Liver (tissue), 10 donors: ENCODE measurements at places on chromosomes 1 and 21. TPM values are rescaled to one million over a fixed set of nuclear protein-coding genes. Genes with fewer than 3 reads are reported as not detected.

Gene ADGRB2
- 0.05 TPM for total RNA-seq

Gene KIF17
- total RNA-seq: 2.7 TPM

Gene HTR6
- not detected for total RNA-seq

Gene EFNA1
- total RNA-seq: 180 TPM

Gene CD52
- 1.7 TPM for total RNA-seq

Gene RSPH1
- total RNA-seq: 0.17 TPM

Gene DDR2
- 2.7 TPM for total RNA-seq

Gene MNDA
- 16.6 TPM for total RNA-seq

Gene HTR1D
- 0.05 TPM for total RNA-seq

Gene OR2M5
- not detected for total RNA-seq

Gene SFN
- total RNA-seq: 0.17 TPM

Gene CD34
- 1.5 TPM for total RNA-seq

Gene PDE4B
- 3.9 TPM for total RNA-seq

Gene GPR52
- 1.3 TPM for total RNA-seq

Gene IPO9
- total RNA-seq: 13.0 TPM

Gene RGS16
- total RNA-seq: 0.59 TPM

Gene PTBP2
- 12.2 TPM for total RNA-seq

Gene C1orf35
- 4.0 TPM for total RNA-seq

DNA sequence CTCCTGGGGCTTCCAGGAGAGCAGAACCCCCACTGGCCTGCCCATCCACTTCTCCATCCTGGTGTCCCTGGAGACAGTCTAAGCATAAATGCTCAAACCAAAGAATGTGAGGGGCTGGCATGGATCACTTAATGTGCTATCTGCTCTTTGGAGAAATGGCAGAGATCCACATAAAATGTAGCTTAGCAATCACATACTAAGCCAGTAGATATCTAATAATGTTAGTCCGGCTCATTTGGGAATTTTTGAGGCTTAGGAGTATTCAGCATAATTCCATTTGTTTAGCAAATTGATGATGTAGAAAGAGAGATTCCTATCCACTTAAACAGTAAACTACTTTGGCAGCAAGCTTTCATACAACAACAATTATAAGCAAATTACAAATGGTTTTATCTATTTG, 90.7 kb downstream of the TENT5C start:
- DNase-seq: no peak

GRCh38 chr1:109786112-109786480, 22.4 kb upstream of the EPS8L3 start:
- DNase-seq: no peak

GRCh38 chr1:109948285-109948630, 36.3 kb upstream of the AHCYL1 start:
- no peak for DNase-seq

DNA sequence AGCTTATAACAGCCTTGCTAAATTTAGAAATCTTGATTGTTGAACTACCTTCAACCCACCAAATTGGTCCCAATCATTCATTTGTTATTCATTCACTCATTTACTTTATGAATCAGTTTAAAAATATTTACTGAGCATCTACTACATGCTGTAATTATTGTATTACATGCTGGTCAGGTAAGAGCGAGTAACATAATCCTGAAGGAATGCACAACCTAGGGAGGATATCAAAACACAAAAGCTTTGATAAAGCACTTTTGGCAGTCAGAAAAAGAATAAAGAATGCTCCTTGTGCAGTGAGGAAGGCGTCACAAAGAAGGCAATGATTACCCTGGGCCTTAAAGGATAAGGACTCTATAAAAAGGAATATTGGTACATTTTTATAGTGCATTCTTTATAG, 518.9 kb upstream of the NR5A2 start:
- no peak for DNase-seq

GRCh38 chr1:24203404-24203803, 16.3 kb upstream of the IFNLR1 start:
- no peak for DNase-seq

GRCh38 chr1:94790246-94790645, 29.9 kb upstream of the SLC44A3 start:
- DNase-seq: no peak

DNA sequence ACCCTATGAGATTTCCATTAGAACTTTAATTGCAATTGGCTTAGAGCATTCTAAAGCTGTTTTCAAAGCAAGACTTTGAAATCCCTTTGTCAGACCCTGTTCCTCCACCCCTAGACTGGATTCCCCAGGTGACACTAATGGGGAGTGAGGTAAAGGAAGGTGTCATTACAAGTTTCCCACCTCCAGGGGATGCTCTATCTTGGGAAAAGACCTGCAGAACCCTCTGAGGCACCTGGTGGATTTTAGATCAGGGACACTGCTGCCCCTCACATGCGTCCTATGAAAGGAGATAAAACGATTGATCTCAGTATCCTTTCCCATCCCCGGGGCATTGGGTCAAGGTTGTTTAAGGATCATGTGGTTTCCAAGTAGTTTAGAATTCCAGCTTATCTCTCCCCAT, 80.3 kb upstream of the RGS4 start:
- DNase-seq: no peak

- DNase-seq: no peak
These were observed 115.0 kb downstream of the EPHB2 start for GRCh38 chr1:22825486-22826189.

GRCh38 chr1:39835935-39836594, 47.2 kb downstream of the TRIT1 start:
- DNase-seq: no peak

DNA sequence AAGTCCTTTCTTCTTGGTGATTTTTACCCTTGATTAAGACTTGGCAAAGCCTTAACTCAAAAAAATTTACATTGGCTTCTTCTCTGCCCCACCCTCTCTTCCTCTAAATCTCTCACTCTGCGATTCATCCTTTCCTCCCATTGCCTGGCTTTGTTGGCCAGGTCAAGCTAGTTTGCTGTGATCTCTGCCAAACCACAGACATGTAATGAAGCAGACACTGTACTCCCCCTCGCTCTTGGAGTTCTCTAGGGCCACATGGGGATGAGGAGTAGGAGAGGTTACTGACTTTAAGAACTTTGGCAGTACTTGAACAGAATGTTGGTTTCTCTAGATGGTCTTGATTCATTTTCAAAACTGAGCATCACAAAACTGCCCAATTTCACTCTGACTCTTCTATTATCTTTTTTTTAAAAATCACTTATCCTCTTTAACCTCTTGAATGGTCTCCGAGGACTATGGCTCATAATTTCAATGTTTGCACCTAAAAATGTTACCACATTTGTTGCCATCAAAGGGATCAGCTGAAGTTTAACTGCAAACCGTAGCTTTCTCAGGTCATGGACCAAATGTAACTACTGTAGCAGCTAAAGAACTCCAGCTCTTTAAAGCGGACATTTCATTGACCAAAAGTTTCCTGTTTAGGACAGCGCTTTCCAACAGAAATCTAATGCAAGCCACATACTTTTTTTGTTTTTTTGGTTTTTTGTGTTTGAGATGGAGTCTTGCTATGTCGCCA, 62.7 kb upstream of the IPO9 start:
- no peak for DNase-seq

DNA sequence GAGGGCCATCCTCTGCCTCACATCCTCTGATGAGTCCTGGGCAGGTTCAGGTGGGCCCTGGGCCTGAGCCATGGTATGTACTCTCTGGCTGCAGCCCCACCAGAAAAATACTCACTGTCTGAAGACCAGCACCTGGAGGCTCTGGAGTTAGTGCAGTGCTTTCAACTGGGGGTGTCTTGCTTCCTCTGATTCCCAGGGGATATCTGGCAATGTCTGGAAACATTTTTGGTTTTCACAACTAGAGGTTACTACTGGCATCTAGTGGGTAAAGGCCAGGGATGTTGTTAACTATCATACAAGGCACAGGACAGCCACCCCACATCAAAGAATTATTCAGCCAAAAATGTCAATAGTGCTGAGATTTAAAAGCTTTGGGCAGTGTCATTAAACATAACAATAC, 152.7 kb downstream of the HIVEP3 start:
- DNase-seq: no peak

- DNase-seq: no peak
These were observed 67.0 kb downstream of the IVNS1ABP start for GRCh38 chr1:185250063-185250462.

- DNase-seq: no peak
These were observed 493.7 kb upstream of the PLXNA2 start for GRCh38 chr1:208737922-208738321.

DNA sequence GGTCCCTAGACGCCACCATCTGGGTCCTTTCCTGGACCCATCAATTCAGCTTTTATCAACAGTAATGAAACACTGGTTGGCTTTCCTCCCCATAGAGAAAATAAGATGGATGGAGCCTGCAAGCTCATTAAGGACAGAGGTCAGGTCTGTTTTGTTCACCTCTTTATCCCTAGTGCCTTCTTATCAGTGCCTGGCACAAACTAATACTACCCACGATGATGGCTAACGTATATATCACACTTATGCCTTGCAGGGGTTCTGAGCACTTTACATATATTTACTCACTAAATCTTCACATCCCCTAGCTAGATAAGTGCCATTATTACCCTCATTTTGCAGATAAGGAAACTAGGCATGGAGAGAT, 5.1 kb upstream of the UBXN10 start:
- no peak for DNase-seq

DNA sequence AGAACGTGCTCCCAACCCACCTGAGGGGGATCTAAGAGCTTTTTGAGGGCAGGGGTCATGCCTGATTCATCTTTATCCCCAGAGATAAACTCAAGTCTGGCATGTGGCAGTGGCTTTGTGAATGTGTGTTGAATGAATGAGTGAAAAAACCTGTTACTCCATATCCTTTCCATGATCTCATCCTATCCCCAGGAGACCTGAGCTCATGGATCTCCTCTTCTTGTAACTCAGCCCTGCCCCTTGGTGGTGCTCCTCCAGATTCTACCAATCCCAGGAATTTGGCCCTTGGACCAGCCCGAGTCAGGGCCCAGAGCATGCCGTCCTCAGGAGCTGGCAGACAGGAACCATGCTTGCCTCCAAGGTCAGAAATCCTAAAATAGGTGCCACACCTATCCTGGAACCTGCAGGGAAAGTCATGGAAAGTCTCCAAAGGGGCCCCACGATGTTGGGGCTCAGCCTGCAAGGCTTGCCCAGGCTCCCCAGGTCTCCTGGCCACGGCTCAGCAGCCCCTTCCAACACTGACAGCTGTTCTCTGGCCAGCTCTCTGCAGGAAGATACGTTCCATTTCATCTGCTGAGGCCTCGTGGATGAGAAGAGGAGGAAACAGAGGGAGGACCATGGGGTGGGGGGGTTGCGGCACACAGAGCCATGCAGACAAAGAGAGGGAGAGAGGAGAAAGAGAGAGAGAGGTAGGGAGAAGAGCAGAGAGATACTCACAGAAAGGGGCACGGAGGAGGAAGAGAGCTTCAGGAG, 214.6 kb downstream of the TRABD2B start:
- no peak for DNase-seq

- DNase-seq: no peak
These were observed 12.4 kb downstream of the LYST start for GRCh38 chr1:235854347-235854746.

DNA sequence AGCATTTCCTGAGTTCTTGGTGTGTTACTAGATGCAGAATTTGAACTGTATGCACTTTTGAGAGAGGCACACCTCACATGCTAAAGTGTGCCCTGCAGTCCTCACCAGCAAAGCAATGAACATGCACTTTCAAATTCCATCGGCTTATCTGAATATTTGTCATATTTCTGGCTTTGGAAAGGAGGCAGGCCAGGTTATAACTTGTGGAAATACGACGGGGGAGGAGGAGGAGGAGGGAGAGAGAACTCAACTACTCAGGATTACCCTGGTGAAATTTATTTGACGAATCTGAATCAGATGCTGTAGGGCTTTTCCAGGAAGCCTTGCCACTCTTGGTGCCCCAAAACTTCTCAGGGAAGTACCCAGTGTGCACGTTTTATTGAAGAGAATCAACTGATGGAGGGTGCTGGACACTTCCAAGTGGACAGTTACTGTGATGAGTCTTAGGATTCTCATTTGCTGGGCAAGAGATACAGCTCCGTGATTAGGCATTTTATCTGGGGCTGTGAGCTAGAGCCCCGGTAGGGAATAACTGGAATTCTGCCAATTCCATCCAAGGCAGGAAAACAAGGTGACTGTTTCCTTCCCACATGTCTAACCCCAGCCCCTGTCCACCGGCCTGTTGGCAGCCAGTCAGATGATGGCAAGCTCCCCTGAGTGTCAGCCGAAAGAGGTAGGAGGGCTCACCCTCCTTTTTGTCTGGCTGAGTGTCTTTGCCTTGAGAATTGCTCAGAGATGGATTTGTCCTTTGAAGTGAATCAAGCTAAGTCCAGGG, 3.8 kb downstream of the PDPN start:
- DNase-seq: no peak

DNA sequence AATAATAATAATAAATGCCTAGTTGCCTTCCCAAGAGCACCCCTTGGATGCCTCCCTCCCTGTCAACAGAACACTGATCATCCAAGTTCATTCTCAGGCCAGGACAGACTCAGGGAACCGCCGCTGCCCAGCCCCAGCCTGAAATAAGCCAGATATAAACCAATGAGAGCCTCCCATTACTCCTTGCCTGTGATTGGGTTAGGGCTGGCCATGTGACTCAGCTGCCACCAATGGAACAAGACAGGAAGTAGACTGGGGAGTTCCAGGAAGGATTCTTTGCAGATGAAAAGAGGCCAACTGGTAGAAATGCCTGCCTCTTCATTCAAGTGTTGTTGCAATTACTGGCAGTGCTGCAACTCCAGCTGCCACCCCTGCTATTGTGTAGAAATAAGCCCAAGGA, 146.4 kb upstream of the TIAM1 start:
- no peak for DNase-seq

DNA sequence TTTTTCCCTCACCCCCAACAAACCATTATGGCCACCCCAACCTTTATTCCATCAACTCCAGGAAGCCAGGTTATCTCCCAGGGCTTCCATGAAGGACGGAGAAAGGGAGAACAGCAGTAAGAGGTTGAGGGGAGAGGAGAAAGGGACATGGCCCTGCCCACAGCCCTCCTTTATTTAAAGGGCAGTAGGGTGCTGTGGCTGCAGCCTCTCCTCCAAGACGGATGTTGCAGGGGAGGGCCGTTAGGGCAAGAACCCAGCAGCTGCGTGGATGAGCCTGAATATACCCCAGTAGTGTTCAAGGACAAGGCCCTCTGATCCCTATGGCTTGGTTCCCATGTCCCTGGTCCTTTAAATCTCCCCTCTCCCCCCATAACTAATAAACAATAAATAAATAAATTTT, 5.9 kb downstream of the RXFP4 start:
- DNase-seq: no peak

- DNase-seq: no peak
These were observed 36.2 kb upstream of the EDEM3 start for GRCh38 chr1:184790642-184791549.

DNA sequence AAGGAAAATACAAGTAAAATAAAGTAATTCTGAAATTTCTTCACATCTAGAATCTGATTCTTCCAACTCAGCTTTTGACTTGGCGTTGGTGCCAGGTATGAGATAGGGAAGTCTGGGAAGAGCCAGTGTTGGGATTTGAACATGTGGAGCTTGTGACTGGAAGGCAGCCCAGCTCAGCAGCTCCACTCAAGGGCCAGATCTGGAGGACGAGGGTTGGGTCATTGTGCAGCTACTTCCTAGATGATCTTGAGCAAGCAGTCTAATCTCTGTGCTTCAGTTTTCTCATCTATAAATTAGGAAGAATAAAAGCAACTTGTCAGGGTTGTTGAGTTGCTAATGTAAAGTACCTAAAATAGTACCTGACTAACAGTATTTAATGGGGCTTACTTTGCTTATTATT, 5.0 kb downstream of the ADARB1 start:
- no peak for DNase-seq
